SJCRH30 (cell line): ENCODE measurements at places on chromosomes 11 and 22. TPM values are rescaled to one million over a fixed set of nuclear protein-coding genes. Genes with fewer than 3 reads are reported as not detected.

Gene HOATZ
- not detected in 2 replicates for total RNA-seq

Gene DSCAML1
- total RNA-seq, result not detected in 2 replicates

DNA sequence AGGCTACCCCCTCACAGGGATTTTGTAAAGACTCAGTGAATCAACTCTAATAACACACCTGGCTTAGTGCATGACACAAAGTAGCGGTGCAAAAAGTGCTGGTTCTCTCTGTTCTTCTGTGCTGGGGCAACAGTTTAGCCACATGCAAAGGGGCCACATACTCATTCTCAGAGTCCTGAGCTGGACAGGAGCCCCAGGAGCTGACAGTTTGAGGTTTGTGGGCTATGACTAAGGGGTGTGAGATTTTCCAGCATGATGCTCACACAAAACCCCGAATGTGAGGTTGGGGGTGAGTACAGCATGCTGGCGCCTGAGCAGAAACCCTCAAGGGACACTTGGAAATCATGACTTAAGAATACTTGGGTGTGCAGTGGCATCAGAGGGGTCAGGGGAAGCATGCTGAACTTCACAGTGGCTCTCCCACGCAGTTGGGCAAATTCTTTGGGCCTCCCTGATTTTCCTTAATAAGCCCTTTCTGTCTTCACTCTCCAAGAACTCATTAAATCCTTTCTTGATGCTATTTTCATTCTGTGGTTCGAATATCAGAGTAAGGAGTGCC lies 31.0 kb downstream of the TMPRSS5 start:
- peak; percentile 50 for DNase-seq

- DNase-seq, result no peak
Measured at GRCh38 chr11:79253280-79253679, 187.6 kb downstream of the TENM4 start.

- peak; percentile 30 for DNase-seq
Measured at GRCh38 chr11:3964056-3964455, 108.6 kb downstream of the STIM1 start.

DNA sequence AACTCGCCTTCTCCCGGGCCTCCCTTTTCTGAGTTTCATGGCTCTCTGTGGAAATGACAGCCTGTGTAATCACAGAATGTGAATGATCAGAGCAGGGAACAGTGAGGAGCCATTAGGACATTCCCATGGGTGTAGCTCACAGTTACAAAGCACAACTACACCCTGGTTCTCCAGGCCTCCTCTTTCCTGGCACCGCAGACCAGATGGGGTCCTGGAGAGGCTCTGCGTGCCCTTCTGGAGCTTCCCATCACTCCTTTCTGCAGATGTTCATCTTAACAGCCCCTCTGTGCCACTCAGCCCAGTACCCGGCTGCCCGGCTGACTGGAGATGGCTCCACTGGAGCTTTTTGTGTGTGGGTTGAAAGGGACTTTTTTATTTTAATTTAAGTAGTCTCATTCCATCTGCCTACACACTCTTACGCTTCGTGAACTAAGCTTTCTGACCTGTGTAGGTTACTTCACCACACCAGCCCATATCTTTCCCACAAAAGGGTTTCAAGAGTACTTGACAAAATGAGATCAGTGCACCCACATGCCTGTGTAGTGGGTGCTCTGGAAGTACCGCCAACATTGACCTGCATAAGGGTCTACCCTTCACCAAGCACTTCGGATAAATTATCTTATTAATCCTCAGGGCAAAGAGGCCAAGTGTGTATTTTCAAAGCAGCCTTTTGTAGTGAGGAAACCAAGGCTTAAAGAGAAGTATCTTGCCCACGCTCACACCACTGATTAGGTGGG lies 29.8 kb downstream of the SREBF2 start:
- no peak for DNase-seq

DNA sequence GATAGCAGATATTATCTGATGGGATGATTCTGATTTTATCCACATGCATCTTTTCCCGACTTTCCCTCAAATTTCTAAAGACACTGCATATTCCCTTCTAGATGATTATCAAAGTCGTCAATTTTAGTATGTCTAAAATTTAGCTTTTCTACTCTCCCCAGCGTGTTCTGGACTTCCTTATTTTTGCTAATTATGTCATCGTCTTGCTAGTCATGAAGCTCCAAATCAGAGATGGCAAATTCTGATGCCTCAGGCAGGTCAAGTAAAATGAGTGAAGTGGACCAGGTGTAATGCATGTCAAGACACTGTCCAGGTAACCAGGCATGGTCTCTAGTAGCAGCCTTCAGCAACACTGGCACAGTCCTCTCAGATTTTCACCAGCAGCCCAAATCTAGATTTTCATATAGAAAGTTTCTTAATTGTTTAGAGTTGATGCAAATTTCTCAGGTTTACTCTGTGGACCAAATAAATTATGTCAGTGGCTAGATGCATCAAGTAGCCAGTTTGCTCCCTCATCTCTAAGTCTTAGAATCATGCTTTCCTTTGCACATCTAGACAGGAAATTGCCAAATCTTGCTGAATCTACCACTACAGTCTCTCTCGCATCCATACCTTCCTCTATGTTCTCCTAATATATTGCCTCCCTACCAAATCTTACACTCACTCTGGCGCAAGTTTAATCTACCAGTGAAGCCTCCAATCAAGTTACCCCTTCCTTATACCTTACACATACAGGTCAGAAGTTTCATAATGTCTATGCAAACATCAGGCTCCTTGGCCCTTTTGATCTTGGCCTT lies 10.6 kb downstream of the HSD17B12 start:
- DNase-seq, result no peak

DNA sequence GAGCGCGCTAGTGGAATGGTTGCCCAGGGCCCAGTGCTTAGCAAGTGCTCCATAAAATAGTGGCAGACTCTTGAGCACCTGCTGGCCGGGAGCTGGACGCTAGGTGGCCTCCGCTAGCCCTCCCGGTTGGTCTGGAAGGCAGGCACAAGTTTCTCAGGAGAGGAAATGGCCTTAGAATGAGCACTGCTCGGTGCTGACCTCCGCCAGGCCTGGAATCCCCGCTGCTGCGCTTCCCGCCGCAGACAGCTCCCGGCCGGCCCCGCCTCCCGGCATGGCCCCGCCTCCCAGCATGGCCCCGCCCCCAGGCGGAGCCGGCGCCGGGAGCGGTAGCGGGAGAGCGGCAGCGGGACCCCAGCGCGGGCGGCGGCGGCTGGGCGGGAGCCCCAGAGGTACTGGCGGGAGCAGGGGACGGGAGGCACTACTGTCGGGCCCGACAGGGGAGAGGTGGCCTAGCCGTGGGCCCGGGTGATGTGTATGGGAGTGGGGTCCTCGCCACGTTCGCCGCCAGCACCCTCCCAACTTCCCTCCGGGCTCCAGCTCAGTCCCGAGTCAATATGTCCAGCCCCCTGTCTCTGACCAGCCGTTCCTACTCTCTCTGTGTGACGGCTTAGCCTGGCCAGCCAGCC lies at the start of gene SIPA1:
Gene SIPA1, plus strand, starts transcription at position 308 of the 626 bp plus-strand sequence. CDS start 2,821 bp downstream, outside the sequence.
- peak; percentile 70 for DNase-seq
